CD4-positive, alpha-beta T cell treated with Interleukin-17A for 1 hour (primary cell): ENCODE measurements at places on chromosomes 4 and X.

DNA sequence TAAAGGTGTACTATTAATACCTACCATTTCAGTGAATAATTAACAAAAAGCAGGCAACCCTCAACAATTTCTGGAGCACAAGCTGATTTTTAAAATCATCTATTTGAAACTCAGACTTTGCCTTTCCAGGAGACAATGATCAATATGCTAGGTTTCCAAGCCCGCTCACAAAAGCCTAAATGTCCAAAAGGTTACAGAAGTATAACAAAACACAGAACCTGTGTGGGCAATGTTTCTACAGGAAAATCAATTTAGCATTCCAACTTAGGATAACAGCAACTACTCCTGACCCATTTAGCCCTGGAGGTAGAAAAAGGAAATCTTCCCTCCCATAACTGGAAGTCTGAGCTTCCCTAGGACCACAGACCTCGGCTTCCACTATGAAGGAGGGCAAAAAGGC is 3.9 kb downstream of the TAB3 start:
- no peak for DNase-seq

DNA sequence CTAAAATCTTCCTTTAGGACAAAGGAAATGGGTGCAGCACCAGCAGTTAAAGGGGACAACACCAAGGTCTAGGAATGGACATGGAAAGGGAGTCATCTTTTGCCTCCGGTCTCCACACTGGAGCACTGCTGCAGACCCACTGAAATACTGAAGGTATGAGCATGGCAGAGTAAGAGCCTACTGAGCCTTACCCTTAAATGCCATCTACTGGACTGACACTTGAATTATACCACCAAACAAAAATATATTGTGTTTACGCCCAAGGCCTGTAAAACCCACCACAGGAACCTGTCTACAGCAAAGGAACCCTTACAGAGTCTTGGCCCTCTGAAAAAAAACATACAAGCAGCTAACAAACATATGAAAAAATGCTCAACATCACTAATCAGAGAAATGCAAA is 443.4 kb downstream of the CCSER1 start:
- DNase-seq = no peak

DNA sequence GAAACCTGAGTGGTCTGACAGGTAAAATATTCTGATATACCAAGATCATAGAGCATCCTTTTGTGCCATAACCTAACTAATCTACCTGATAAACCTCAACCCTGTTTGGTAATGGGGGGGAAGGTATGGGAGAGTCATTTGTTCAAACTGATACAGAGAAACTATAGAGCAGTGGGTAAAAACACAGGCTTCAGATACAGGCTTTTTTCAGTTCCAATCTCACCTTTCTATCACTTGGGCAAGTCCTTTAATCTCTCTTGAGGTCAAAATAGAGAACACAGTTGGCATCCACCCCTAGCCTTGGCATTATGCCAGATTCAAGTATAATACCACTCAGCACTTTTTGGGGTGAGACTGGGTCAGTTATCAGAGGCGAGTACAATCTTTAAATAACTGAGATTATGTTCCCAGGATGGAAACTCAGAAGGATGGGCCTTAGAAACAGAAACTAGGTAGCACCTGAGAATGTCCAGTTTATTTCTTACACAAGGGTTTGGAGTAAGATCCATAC is 880 bp upstream of the ETDC start:
- no peak for DNase-seq

DNA sequence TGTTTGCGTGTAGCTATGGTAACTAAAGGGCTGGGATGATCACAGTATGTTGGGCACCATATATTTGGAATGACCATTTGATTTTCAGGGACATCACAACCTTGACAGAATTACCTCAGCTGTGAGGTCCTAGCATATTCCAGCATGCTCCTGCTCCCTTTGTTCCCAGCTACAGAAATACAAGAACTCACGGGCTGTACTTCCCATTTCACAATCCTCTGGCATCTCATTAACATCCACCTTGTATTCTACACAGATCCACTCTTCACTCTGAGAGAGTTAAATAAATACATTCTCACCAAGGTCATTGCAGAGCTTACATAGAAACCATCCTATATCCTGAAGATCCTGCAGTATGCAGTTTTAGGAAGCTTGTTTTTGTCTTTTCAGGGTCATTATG is 169.7 kb downstream of the FRMPD4 start:
- no peak for DNase-seq

- no peak for DNase-seq
Observed at GRCh38 chr4:4645743-4646142, 103.9 kb upstream of the STX18 start.

DNA sequence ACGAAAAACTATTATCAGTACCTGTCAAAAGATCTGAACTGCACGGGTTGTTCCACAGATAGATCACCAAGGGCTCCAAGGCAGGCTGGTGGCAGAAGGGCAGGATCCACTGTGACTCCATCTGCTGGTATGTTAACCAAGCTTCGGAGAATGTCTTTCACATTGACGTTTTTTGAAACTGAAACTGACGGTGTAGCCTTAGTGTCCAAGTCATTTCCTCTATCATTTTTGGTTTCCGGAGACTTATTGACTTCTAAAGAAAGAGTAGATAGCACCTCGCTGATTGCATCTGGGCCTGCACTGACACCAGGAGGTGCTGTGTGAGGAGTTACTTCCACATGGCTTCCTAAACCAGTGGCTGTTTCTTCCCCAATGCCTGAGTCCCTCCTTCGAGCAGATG is 186.9 kb downstream of the LRBA start:
- DNase-seq = peak; percentile 85

GRCh38 chrX:84189125-84189524 is 1.1 kb upstream of the RPS6KA6 start:
- DNase-seq = no peak

GRCh38 chrX:35664833-35665232 is 133.3 kb upstream of the MAGEB16 start:
- no peak for DNase-seq

DNA sequence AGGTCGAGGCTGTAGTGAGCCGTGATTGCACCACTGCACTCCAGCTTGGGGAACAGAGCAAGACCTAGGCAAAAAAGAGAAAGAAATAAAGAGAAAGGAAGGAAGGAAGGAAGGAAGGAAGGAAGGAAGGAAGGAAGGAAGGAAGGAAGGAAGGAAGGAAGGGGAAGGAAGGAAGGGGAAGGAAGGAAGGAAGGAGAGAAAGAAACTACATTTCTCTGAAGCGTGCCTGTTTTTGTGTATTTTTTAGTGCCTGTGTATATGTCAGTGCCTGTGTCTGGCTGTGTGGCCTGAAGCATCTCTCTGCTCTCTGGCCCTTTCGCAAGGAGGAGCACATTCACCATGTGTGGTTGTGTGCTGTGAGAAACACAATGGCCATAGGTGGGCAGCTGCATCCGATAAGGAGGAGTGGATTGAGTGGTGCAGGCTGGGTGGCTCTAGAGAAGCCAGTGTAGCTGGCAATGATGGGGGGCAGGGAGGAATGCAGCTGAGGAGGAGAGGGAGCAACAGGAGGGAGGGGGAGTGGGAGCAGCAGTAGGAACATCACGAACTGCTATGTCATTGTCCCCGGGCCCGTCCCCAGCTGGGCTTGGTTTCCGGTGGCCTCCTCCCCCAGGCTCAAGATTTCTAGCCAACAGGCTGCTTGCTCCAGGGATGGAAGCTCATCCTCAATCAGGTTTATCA is 11.4 kb downstream of the SYN1 start:
- no peak for DNase-seq

DNA sequence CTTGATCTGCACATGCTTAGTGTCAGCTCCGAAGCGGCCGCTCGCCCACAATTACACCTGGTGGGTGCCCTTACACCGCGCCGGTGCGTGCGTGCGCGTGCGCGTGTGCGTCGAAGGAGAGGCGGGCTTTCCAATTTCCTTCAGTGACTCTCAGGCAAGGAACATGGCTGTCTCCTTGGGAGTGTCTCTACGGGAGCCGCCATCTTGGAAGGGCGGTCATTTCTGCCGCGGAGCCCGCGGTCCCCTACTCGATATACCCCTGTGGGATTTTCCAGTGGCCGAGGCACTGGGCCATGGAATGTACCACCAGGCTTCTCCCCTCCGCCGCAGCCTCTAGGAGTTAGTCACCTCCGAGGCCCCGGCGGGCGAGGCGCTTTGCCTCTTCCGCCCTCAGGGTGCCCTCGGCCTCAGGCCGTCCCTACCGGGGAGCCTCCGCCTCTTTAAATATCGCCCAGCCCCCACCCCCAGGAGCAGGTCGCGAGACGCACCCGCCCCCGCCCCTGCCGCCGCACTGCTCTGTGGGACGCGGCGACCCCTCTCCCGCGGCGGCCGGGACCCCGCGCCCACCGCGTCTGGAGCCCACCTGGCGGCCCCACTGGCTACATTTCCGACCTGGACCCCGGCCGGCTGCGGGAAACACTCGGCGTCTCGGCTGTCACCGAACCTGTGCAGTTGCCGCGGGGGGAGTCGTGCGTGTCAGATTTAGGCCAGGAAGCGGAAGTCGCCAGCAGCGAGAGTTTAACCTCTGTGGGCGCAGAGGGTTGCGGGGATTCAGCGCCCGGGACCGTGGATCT is at the start of gene ZNF41:
TSS of gene ZNF41 (minus strand) at position 711 of the 794 bp plus-strand sequence. CDS start 15,741 bp downstream, outside the sequence.
- peak; percentile 89 for DNase-seq

DNA sequence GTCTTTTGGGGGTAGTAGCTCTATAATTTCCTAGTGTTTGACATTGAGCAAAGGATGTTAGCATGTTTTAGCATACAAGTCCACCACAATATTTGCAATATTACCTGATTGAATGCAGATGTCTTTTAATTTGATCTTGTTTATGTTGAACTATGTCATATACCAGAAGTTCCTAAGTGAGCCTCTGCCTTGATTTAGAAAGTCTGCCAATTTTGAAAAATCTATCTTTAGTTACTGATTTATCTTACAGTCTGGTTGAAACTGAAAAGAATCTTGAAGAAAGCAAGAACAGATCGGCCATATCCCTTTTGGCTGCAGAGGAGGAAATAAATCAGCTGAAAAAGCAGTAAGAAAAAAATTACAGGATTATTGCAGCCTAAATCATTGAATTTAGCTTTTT is 18.5 kb downstream of the SPATA18 start:
- no peak for DNase-seq

- DNase-seq = no peak
Observed at GRCh38 chrX:46587753-46588171, 14.2 kb downstream of the CHST7 start.

DNA sequence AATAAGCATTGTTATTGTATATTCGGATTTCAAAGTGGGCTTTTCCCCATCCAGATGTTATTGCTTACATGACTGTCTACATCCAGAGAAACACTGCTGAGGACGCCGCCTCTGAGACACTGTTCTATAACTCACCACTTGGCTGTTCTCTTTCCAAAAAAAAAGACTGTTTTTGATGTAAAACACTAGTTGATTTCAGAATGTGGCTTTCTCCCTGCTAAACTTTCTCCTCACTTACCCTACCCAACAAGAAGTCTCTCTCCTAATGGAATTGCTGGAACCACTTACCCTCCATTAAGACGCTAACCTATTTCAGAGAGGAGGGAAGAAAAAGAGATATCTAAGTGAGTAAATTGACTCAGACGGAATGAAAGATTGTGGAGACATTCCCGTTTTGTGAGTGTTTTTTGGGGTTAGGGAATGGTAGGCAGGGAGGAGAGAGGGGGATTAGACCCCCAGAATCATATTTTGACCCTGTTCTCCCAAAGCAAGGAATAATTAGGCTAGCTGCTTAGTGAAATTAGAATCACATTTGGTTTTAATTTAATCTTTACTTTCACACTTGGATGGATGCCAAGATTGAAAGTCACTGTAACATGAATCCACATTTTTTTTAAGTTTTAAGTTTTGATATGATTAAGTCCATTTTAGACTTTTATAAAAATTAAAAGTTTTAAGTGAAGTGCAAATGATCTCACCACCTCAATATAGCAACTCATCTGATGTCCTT is 174.9 kb downstream of the CHIC2 start:
- DNase-seq = no peak

GRCh38 chr4:57080781-57081650 is 29.2 kb downstream of the IGFBP7 start:
- DNase-seq = no peak

DNA sequence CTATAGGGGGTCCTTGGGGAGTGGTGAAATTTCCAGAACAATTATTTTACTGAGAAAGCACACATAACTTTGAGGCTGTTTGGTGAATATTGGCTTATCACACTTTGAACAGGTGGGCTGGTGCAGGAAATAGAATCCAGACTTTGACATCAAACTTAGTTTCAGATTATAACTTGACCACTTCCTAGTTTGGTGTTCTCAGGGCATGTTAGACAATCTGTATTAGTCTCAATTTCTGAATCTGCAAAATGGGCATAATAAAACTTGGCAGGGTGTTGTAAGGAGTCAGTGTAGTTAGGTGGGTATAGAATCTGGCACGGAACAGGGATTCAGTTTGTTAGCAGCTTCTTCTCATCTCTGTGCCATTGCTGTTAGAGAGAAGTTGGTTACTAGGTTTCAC is 43.3 kb upstream of the MBNL3 start:
- no peak for DNase-seq

GRCh38 chr4:6111354-6111960 is 88.9 kb downstream of the JAKMIP1 start:
- DNase-seq = no peak

GRCh38 chr4:37535872-37536271 is 150.3 kb downstream of the RELL1 start:
- no peak for DNase-seq

GRCh38 chr4:24765376-24765988 is 29.9 kb upstream of the SOD3 start:
- no peak for DNase-seq

DNA sequence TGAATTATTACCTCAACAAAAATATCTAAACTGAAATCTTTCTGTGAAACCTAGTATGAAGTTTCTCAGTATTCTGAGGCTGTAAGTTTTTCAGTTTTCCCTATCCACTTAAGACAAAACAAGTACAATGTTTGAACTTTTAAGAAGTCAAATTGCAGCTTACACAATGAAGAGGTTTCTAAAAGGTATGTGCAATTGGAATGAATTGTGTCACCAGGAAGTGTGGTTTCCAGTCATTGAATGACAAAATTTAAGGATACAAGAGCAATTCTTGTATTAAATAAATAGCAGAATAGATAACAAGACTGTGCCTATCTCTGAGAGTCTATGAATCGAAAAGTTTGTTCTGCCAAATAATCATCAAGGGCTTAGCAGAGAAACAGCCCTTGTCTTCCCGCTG is 207.3 kb downstream of the ANKRD50 start:
- DNase-seq = no peak

DNA sequence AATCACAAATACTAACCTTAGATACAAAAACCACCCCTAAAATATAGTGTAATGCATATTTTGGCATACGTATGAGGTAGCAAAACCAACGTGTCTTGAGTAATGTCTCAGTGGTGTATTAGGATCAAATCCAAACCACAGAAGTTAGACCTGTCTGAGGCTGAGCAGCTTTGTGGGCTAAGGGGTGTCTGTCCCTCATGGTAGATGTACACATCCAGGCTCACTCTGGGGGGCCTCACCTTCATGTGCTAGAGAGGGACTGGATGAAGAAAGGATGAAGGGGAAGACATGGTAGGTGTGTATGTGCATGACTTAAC is 188.0 kb upstream of the TBC1D9 start:
- DNase-seq = no peak

GRCh38 chr4:17701882-17702281 is 79.5 kb downstream of the FAM184B start:
- DNase-seq = no peak

DNA sequence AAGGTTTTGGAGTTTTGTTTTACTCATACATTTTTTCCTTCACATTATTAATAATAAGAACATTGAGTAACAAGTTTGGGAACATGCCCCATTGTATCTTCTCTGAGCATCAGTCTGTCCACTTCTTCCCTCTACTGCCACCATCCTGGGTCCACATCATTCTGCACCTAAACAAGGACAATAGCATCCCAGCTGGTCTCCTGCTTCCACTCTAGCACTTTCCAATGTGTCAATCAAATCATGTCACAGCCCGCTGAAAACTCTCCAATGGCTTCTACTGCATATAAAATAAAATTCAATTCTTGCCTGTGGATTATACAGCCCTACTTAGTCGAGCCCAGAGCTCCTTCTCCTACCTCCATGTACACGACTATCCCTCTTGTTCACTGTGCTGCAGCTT is 66.8 kb upstream of the RBPJ start:
- DNase-seq = no peak
